Urothelium cell line (cell line): ENCODE measurements at places on chromosomes 11 and 22.

DNA sequence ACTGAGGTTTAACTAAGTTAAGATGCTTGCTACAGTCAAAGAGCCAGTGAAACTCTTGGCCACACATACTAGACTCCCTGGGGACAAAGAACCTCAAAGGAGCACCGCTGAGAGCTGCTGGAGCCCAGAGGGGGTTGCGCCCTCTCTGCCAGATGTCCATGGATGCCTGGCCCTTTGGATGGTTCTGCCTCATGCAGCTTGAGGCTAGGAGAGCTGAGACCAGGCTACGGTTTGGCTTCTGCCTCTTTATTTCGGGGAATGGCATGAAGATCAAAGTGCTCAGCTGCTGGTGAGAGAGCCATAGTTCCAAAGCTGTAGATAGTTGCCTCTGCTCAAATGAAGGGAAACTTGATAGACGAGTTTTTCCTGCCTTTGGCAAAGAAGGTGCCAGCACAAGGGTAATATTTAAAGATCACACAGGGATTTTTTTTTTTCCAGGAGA lies 43.0 kb downstream of the RASSF10 start:
- DNase-seq: no peak

DNA sequence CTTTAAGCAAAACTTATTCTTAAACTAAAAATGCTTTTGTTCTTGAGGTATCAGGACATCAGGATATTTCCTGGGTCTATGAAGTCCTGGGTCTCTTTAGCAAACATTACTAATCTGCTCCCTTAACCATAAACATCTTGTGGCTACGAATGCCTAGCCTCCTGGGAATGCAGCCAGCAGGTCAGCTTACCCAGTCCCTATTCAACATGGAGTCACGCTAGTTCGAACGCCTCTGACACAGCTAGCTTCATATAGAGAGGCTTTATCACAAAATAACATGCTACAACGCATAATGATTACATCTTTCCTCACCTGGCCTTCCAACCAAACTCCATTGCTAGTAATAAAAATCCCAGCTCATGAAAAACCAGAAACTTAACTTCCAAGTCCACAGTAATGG lies 17.5 kb upstream of the FIBIN start:
- peak; percentile 11 for DNase-seq

GRCh38 chr11:8442301-8442700 lies 151.7 kb downstream of the STK33 start:
- DNase-seq: no peak

- DNase-seq: no peak
These were observed 880.8 kb downstream of the FAM181B start for GRCh38 chr11:81852896-81853295.

DNA sequence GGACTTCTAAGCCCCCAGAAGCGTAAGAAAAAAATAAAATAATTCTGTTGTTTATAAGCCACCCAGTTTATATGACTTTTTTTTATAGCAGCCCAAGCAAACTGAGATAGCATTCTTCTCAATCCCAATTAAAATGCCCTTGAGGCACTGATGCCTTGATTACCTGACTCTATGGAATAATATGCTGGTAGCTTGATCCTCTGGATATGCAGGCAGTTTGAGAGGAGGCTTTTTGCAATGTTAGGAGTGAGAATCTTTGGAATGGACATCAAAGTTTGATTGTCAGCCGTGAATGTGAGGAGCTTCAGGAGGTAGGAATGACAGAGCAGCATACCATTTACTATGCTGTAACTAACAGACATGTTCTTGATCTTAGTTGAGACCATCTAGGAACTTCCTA lies 275.6 kb downstream of the AASDHPPT start:
- DNase-seq: no peak

DNA sequence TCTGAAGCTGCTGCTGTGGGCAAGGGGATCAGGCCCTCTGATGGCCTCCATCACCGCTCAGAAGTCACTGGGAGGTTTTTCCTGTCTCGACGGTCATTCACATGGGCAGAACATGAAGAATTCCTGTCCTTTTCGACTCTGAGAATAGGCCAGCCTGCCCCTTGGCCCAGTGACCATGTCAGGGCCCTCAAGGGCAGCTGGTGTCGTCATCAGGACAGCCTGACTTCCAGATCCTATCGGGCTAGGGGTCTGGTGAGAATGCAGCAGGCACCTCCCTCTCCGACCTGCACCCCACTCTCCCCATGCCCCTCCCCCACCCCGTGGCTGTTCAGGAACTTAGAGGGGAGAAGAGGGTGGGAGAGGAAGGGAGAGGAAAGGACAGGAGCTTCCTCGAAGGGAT lies 3.6 kb downstream of the TP53I11 start:
- no peak for DNase-seq

GRCh38 chr11:31794548-31794947 lies 16.6 kb downstream of the PAX6 start:
- DNase-seq: no peak

DNA sequence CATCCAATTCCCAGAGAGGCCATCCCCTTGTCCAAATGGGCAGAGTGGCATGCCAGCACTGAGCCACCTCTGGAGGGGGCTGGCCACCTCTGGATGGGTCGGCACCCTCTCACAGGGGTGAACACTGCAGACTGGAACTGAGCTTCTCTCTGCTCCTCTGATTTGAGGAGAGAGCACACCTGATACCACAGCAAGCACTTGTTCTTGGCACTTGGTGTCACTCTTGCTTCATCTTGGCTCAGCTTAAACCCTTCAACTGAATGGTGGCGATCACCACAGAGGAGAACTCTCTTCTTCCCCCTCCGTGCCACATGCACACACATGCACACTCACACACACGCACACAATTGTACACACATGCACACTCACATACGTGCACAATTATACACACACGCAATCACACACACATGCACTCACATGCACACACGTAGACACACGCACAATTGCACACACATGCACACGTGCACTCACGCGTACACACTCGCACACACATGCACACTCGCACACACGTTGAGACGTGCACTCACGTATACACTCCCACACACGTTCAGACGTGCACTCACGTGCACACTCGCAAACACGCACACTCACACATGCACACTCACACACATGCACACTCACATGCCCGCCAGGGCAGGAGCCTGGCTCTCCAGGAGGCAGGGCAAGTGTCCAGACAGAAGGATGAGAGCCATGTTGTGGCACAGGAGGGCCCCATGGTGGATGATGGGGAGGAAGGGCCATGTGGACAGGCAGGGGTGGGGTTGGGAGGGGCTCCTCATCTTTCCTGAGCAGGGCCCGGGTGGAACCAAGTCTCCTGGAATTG lies 23.4 kb downstream of the OVOL1 start:
- no peak for DNase-seq

DNA sequence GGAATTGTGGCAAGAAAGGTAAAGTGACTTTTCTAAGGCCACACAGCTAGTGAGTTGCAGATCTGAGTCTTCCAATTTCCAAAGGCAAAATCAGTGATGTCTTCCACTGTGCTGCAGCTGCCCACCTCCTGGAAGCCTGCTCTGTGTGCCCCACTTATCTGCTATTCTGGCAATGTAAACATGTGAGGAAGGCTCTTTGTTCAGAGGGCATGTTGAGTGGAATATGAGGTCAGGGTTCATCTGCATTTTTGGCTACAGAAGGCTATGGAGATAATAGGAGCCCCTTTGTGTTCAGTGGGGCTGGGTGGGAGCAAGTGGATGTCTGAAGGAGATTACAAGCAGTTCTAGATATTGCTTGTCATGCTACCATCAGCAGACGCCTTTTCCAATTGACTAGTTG lies 396.2 kb downstream of the BUD13 start:
- no peak for DNase-seq

- no peak for DNase-seq
These were observed 66.0 kb upstream of the LARGE1 start for GRCh38 chr22:33986167-33986771.

DNA sequence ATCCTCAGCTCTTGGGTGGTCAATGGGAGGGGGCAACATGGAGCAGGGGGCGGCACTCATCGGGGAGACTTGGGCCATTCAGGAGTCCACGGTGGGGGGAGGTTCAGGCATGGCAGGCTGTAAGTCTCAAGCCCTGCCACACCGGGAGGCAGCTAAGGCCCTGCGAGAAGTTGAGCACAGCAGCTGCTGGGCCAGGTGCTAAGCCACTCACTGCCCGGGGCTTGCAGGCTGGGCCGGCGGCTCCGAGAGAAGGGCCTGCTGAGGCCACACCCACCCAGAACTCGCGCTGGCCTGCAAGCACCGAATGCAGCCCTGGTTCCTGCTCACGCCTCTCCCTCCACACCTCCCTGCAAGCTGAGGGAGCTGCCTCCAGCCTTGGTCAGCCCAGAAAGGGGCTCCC lies 131.4 kb downstream of the OR4C45 start:
- no peak for DNase-seq

DNA sequence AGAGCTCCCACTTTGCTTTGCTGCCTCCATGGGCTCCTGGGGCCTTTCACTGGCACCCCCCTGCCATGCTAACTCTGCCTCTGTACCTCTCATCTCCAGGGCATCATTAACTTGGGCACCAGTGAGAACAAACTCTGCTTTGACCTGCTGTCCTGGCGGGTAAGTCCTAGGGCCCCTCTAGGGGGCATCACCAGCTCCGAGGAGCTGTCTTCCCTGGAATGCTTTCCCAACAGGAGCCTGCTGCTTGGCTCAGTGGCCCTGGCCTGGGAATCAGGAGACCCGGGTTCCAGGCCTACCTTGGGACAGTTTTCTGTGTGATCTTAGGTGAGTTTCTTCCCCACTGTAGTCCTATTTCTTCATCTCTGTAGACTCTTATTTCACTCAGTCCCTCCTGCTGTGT lies 5.1 kb downstream of the ACCS start:
- DNase-seq: no peak

DNA sequence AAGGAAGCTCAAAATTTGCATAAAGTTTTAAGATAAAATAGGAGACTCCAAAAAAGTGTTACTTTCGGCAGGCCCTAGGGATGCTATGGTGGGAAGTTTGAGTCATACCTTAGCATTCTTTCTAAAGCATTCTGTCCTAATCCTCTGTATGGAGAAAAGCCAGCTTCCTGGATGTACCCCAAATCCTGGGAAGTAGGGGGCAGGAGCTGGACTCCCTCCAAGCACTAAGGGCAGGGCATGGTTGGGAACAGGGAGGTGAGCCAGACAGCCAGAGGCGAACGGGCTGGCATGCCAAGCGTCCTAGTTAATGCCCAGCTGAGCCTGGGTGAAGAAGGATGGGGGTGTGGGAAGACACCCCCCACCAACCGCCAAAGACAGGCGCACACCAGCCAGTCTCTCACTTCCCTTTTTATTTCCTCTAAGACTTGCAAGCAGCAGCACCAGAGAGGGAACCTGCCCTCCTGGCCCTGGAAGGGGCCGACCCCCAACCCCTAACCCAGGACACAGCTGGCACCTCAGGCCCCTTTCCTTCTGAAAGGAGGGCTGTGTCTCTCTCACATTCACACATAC lies 23.9 kb downstream of the RTN4RL2 start:
- DNase-seq: no peak

GRCh38 chr22:23970816-23971486 lies 3.3 kb downstream of the DDT start:
- DNase-seq: peak; percentile 4

GRCh38 chr11:66476173-66476840 lies 3.9 kb upstream of the DPP3 start:
- DNase-seq: no peak

- DNase-seq: peak; percentile 18
These were observed 35.1 kb downstream of the WT1 start for GRCh38 chr11:32400196-32400595.

DNA sequence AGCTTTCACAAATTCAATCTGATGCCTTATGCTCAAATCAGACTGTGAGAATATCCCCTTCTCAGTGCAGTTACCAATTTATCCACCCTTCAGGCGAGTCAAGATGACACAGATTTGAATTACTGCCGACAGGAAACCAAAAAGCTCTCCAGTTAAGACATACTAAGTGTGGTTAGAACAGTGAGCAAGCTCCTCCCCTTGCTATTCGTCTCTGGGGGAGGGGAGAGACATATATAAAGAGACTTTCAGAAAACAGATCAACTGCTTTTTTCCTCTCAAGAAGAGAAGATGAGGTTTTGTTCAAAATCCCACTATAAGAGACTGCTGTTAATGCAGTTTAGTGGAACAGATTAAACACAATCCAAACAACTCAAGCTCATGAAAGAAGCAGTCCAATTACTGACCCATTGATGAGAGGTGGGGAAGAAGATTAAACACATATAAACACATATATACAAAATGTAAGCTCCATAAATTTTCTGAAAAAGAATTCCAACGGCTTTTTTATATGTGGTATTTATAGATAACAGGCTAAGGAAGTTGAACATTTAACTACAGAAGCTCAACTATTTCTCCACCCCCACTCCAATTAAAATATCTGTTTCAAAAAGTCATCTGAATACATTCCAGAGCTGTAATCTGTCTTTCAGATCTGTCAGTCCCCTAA lies 102.7 kb downstream of the MRTFA start:
- peak; percentile 70 for DNase-seq

GRCh38 chr11:115869780-115870431 lies 365.7 kb upstream of the CADM1 start:
- peak; percentile 44 for DNase-seq

DNA sequence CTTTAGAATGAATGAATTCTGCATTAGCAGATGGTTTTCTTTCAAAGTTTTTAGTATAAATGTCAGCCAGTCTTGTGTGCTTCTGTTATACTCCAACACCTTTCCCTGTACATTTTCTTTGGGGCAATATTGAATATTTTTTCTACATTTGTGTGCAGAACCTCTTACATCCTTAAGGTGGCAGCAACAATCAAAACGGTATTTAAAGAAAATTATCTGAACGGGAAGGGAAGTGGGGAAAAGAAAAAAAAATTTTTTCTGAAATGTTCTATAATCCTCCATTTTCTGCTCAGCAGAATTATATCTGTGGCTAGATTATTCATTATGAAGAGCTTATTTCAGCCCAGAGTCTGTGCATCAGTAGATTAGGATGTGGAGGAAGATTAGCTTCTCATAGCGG lies 347.3 kb upstream of the RAG2 start:
- DNase-seq: peak; percentile 13

- no peak for DNase-seq
These were observed 109.1 kb downstream of the LARGE1 start for GRCh38 chr22:33811208-33811607.

- DNase-seq: no peak
These were observed 298.0 kb upstream of the PLET1 start for GRCh38 chr11:112558691-112559090.

- no peak for DNase-seq
These were observed 12.3 kb downstream of the IPO7 start for GRCh38 chr11:9396752-9397151.
